ENCODE measurements at places on chromosomes 6 and 20.

- DNase-seq: peak; percentile 44
Measured at GRCh38 chr6:35091346-35092083, 49.6 kb downstream of the TCP11 start.

DNA sequence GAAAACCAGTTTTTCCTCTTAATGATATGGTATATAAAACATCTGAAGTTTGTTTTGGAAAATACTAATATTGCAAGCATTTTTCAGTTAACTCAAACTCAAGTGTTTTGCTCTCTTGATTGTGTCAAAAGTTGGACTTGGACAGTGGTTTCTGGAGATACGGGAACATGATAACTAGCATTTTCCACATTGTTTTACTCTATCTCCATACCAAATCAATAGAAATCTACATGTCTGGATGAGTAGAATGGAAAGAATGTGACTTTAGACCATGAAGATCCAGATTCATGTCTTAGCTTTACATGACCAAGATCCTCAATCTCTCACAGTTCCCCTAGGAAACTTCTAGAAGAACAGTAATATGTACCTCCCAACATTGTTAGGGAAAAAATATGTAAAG, 22.2 kb upstream of the FBXO30 start:
- DNase-seq: no peak

DNA sequence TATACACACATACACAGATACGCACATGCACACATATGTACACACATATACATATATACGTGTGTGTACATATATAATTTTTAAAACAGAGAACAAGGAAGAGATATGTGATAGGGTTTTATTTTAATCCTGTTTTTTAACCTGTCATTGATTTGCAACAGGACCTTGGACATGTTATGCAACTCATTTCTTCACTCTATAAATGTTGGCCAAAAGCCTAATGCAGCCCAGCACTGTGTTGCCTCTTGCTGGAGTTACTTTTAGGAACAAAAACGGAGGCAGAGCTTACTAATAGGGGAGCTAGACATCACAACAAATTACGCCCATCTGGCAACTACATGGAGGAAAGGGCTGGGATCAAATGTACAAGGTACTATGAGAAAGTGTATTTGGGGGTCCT, 179.9 kb upstream of the TAB2 start:
- DNase-seq: no peak

- peak; percentile 80 for DNase-seq
Measured at GRCh38 chr20:20837574-20838021, 125.2 kb upstream of the RALGAPA2 start.

DNA sequence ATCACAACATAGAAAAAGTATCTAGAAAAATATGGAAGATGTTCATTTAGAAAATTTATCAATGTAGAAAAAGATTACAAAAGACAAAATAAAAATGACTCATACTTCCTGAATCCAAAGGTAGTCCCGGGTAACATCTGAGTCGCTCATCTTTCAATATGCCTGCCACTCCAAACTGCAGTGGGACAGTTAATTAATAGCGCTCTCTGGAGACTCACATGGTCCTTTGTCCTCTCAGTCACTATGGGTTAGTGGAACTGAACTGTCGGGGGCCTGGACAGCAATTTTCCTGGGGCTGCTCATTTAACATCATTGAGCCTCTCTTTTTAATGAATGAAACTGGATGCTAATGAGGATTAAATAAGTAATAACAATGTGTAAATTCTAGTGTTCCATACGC, 103.4 kb downstream of the MAP3K4 start:
- DNase-seq: no peak

GRCh38 chr6:32087574-32088486, 21.3 kb downstream of the TNXB start:
- DNase-seq: peak; percentile 92

DNA sequence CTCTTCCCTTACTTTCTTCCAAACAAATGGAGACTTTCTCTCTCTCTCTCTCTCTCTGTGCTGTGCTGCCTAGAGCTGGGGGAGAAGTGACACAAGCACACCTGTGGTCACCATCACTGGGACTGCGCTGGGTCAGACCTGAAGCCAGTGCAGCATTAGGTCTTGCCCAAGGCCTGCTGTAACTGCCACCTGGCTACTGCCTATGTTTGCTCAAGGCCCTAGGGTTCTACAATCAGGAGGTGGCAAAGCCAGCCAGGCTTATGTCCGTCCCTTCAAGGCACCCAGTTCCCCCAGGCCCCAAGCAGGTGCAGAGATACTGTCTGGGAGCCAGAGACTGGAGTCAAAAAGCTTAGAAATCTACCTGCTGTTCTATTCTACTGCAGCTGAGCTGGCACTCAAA, 49.4 kb upstream of the TOP1 start:
- DNase-seq: peak; percentile 14

DNA sequence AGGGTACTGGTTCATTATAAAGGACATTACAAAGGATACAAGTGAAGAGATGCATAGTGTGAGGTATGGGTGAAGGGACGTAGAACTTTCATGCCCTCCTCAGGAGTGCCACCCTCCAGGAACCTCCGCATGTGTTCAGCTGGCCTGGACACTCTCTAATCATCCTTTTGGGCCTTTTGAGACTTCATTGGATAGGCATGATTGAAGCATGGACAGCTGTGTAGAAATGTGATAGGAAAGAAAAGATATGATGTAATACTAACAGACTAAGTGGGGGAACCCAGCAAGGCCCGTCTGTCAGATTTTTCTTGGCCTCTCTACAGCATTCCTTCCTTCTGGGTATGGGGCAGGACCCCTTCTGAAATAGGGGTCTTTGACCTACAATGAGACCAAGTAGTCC, 31.1 kb downstream of the DOP1A start:
- no peak for DNase-seq

GRCh38 chr6:134510920-134511319, 193.0 kb upstream of the SGK1 start:
- DNase-seq: no peak

- DNase-seq: no peak
Measured at GRCh38 chr20:43837856-43838702, 76.6 kb upstream of the TOX2 start.

- DNase-seq: no peak
Measured at GRCh38 chr6:26375270-26375669, 7.6 kb upstream of the BTN2A2 start.

GRCh38 chr20:50015636-50015992, 32.8 kb downstream of the SNAI1 start:
- DNase-seq: no peak

- no peak for DNase-seq
Measured at GRCh38 chr6:14875481-14876063, 370.3 kb upstream of the JARID2 start.

- DNase-seq: no peak
Measured at GRCh38 chr20:53079261-53079691, 107.1 kb downstream of the TSHZ2 start.

GRCh38 chr6:34148631-34149451, 3.0 kb upstream of the GRM4 start:
- peak; percentile 6 for DNase-seq

DNA sequence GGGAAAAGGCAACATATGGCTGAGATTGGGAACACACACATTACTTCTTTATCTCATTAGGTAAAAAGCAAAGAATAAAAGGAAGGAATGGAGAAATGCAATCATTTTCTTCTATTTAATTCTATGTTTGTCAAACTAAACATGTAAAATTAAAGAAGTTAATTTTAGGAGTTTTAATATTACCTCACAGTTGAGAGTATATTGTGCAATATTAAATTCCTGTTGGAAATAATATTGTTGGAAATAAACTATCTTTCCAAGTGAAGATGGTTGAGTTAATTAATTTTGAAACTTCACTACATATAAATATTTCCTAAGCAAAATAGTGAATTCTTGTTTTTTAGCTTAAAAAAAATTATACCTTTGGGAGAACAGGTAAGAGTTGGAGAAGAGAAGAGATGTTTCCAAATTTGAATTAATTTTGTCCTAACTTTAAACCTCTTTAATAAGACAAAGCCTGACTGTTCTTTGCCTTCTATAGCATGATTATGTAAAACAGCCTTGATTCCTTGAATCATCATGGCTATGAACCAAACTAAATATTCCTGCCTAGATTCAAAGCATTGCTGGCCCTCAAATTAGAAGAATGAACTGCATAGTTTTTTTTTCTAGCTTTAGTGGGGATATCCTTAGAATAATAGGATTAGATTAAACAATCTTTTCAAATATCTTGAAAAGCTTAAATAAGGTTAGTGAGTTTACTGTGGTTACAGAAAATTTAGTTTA, 1349.1 kb upstream of the ADGRB3 start:
- no peak for DNase-seq

DNA sequence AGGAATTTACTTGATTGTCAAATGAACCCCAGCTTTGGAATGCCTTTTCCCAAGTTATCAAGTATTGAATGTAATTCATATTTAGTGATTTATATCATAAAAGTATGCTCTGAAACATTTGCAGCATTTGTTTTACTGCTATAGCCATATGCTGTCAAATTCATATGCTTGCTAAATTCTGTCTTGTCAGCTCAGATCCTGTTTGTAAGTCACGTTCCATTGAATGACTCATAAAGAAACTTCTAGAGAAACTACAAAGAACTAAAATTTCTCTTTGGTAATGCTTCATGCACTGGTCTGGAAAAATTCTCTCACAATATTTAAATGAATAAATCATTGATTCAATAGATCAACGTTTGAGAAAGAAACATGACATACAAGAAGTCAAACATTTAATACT, 445.9 kb downstream of the PHF3 start:
- DNase-seq: no peak

Measured in Peyer's patch (tissue), 4 donors.